MCF 10A (cell line): ENCODE measurements at places on chromosomes 6 and 20.
A peak's percentile ranks its signal among the peaks of the same experiment; 100 is the strongest.

GRCh38 chr20:50053362-50054230, 59.4 kb downstream of the UBE2V1 start:
- no peak for DNase-seq

DNA sequence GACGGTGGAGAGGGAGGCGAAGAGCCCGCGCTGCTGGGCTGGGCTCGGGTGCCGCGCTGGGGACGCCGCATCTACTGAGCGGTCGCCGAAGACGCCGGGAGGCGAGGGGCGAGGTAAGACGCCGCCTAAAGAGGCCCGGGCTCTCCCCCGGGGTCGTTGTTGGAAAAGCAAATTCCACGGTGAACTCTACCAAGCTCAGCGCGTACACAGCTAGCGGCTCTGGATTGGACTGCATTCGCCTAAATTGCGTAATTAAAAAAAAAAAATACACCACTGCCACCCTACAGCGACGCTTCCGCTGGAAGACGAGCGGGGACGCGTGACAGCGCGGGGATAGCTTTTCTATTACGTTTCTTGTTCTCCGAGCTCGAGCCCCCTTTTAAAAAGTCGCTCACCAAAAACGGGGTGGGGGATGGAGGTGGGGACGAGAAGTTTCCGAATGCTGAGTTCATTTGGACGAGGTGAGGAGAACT, 92.0 kb upstream of the PRDM1 start:
- DNase-seq = no peak

- peak; percentile 16 for DNase-seq
Observed at GRCh38 chr6:101178748-101179147, 214.8 kb upstream of the GRIK2 start.

DNA sequence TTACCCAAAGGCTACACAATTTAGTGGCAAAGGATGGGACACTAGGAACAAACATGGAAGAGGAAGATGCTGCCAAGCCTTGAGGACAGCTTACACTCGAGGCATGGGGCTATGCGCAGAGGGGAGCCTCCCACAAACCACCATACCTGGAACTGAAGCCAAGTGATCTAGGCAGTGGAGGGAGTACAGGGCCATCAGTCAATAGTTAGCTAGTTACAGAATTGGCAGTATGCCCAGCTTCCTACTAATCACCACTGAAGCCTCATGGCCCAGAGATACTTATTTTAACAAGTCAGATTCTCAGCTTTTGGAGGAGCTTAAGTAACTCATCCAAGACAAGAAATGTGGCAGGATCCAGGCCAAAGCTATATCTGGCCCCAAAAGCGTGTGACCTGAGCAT, 226.6 kb upstream of the MOCS1 start:
- DNase-seq = peak; percentile 3

GRCh38 chr6:135995545-135995898, 144.0 kb downstream of the PDE7B start:
- no peak for DNase-seq

DNA sequence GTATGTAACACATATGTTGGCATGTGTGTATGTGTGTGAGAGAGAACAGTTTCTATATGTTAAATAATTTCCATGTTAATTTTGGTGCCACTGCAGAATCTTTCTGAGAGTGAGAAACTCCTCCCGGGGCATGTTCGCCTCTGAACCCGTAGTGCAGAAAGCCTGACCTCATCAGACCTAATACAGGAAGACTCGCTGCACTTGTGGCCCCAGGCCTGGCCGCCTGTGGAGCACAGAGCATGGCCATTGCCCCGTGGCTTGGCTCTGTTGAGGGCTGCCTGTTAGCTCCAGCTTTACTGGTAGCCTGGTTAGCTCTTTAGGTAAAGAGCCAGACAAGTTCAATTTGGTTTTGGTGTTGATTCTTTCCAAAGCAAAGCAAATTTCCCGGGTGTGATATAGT, 25.5 kb downstream of the FARS2 start:
- no peak for DNase-seq

DNA sequence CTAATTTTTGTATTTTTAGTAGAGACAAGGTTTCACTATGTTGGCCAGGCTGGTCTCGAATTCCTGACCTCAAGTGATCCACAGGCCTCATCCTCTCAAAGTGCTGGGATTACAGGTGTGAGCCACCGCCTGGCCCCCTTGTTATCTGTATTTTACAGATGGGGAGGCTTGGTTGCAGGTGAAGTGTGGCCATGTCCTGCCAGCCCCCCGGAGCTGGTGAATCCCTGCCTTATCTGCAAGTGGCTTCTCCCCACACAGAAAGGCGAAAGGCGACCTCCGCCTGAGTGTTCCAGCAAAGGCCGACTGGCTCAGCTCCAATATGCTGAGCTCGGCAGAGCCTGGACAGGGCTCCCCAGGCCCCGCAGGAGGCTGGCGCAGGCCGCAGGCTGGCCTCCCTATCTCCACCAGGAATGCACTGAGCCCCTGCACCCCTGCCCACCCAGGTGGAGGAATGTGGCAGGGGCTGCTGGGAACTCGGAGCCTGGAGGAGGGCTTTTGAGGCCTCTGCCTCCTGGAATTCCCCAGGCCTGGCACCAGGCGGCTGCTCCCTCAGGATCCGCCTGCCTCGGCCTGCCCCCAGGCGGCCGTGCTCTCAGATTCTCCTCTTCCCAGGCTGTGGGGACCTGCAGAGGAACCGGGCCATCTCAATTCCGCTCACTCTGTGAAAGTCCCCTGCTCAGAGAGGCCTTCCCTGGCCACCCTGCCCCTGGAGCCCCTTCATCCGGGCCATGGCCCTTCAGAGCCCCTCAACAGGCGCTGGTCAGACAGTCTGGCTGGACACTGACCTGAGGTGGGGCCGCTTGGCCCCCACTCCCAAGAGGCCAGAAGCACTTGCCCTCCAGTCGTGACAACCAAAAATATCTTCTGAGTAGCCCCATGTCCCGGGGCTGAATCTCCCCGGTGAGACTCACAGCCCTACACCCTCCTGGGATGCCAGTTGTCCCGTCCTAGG, 9.3 kb upstream of the LAMA5 start:
- DNase-seq = peak; percentile 52

DNA sequence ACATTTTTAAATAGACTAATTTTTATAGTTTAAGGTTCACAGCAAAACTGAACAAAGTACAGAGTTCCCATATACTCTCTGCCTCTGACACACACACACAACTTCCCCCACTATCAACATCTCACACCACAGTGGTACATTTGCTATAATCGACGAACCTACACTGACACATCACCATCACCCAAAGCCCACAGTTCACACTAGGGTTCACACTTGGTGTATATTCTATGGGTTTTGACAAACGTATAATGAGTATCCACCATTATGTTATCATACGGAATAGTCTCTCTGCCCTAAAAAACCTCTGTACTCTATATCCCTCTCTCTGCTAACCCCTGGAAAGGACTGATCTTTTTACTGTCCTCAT, 15.6 kb downstream of the TMEM30A start:
- no peak for DNase-seq

DNA sequence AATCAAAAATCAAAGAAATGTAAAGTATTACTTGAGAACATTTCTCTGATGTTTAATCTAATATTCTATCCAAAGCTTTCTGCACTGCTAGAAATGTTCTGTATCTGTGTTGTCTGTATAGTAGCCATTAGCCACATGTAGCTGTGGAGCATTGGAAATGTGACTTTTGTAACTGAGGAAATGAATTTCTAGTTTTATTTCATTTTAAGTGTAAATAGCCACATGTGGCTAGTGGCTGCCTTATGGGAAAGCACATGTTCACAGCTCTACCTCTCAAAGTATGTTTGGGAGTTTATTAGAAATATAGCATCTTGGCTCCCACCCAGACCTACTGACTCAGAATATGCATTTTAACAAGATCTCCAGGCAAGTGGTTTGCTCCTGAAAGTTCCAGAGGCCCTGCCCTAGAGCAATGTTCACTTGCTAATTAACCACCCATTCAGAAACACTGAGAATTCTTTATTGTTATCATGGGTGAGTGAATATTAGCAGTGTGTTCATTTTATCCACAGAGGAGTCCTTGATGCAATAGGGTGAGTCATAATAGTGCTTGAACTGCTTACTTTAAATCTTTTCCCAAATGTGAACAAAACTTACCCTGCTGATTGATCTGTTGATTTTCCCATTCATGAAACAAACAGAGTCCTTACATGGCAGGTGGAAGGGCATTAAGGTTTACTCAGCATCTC, 282.7 kb downstream of the PLCB1 start:
- peak; percentile 82 for DNase-seq

- DNase-seq = no peak
Observed at GRCh38 chr20:53258741-53259140, 286.6 kb downstream of the TSHZ2 start.

- peak; percentile 86 for DNase-seq
Observed at GRCh38 chr6:43481591-43482236, 4.3 kb downstream of the TJAP1 start.

GRCh38 chr6:28712982-28713381, 187.3 kb downstream of the GPX5 start:
- DNase-seq = no peak

- DNase-seq = no peak
Observed at GRCh38 chr6:47307362-47308197, 2.1 kb downstream of the TNFRSF21 start.
